ENCODE measurements at places on chromosomes 2 and 18.

GRCh38 chr2:181621779-181622490 is 35.0 kb downstream of the CERKL start:
- no peak for DNase-seq

- no peak for DNase-seq
Observed at GRCh38 chr2:134155134-134155533, 98.7 kb upstream of the MGAT5 start.

DNA sequence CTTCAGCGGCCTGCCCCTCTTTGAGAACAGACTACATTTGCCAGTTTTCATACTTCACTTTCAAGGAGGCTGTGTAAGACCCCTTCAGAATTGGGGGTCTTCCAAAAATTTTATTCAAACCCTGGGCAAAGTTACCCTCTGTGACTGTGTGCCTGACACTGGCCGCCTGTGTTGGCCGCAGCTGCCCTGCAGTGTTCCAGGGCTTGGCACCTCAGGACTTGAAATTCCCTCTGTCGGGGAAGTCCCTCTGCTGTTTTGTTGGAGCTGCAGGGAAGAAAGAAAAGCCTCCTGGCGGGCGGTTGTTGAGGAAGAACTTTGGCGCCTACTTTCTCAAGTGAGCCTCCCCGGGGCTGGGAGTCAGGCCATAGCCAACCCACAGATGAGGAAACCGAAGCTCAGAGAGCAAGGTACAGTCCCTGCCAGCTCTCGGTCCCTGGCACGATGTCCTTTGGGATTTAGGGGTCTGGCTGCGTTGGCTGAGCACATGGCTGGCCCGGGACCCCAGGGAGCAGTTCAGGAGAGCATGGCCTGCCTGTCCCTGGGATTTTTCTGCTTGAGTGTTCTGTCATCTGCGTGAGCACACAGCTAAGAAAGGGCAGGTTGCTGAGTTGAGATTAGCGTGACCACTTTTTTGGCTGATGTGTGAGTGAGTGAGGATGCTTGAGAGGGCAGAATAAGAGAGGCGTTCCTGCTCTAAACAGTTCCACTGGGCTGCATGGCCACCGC is 17.9 kb upstream of the ASB1 start:
- DNase-seq: no peak

- DNase-seq: no peak
Observed at GRCh38 chr2:3770724-3771415, 67.5 kb downstream of the DCDC2C start.

DNA sequence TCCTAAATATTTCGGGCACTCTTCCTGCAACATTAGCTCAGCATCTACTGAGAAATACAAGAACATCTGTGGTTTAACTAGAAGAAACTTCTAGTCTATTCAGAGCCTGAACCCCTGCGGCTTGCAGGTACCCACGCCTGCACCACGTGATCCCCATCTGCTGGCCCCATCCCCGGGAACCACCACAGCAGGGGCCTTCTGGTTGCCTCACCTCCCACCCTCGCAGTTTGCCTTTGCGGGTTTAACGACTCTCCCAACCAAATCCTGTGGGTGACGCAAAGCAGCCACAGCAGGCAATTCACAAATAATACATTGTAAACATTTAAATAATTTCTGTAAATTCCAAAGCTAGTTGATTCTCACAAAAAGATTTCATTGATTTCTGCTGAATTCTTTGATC is 90.2 kb upstream of the TMEM18 start:
- DNase-seq: peak; percentile 7

GRCh38 chr2:151937966-151938365 is 109.7 kb upstream of the ARL5A start:
- no peak for DNase-seq

DNA sequence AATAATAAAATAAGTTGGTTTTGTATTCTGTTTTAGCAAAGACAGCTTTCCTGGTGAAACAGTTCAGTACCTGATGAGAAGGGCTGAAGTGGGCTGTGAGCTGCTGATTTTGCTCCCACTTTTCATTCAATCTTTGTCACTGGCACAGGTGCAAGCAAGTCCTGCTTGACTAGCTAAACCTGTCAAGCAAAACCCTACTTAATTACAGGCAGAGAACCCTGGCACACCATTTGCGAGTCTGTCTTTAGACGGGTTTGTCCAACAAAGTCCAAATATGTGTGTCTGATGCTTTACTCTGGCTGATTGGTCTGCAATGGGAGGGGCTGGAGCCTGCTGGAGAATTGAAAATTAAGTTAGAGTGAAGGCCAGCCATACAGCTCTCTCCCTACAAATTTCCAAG is 267.2 kb downstream of the EPHA4 start:
- no peak for DNase-seq

DNA sequence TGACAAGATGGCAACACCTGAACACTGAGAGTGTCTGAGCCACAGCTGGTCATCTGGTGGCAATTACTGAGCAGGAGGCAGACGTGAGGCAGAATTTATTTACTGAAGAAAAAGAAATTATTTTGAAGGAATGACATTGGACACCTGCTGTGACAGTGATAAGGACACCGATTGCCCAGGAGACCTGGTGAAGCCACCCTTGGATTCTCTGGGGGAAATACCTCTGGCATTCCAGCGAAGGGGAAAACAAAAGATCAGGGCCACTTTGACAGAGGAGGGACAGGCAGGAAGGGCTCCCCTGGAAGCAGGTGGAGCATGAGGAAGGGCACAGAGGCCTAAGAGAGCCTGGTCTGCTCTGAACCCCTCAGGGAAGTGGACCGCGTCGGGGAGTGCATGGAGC is 85.4 kb upstream of the ALPP start:
- DNase-seq: no peak

GRCh38 chr2:160477032-160477431 is 16.6 kb downstream of the RBMS1 start:
- DNase-seq: no peak

GRCh38 chr2:236644502-236644911 is 74.9 kb downstream of the ACKR3 start:
- DNase-seq: no peak

GRCh38 chr2:209870067-209870466 is 98.4 kb downstream of the UNC80 start:
- no peak for DNase-seq

DNA sequence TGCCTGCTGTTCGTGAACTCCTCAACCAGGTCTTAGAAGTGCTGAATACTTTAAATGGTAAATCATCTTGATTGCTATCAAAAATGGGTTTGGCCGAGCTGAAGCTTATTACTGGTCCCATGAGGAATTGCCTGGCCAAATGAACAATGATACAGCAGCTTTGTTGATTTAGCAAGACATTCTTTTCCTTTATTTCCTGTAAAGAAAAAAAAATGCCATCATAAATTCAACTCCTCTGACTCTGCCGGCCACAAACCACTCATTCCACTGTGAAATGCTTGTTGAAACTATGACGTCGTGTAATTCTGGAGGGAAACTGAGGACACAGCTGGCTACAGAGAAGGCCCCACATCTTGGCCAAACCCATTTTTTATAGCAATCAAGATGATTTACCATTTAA is 74.2 kb upstream of the ID2 start:
- DNase-seq: no peak

- no peak for DNase-seq
Observed at GRCh38 chr2:78870343-78870967, 155.0 kb upstream of the REG3G start.

GRCh38 chr2:119730671-119731177 is 29.0 kb upstream of the PTPN4 start:
- no peak for DNase-seq

DNA sequence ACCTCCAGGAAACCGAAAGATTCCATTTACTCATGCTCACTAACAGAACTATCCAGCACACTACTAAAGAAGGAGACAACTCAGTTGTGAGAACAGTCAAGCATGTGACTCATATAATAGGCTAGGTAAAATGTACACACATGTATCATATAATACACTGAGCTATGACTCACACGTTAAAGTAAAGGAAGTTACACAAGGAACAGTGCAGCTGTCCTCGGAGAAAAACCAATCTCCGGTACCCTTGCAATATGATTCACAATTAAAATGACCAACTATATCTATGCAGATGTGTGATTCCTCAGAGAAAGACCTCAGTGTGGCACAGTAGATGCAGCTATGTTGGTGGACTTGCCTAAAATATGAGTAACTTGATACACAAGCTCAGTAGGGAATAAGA is 76.5 kb downstream of the STRN start:
- DNase-seq: peak; percentile 29

- no peak for DNase-seq
Observed at GRCh38 chr2:26191316-26192159, 18.6 kb downstream of the GAREM2 start.

DNA sequence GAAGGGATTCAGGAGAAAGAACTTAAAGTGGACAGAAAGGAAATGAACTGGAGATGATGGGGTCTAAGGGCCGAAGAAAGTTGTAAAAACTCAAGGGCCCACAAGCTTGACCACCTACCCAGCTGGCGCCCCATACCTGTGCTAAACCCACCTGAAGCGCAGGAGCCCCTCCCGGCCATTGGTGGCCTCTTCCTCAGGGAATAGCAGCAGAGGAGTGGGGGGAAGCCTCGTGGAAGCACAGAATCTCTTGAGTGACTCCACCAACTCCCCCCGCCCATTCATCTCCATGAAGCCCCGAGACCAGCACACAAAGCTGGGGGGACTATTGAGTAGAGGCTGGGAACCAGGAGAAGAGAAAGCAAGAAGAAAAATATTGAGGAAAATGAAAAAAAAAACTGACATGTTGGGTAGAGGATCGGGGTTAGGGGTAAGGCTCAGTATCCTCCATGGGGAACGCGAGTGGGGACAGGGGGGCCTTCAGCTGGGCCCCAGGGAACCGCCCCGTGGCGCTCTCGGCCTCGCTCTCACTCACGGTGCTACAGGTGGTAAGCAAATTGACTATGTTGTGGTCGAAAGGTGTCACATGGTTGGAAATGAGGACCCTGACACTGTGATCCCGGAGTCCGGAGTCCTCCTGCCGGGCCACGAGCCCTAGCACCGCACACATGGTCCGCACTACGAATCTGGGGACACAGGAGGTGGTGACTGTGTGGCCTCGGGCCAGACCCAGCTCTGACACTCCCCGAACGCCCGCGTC is 728 bp downstream of the AUP1 start:
- no peak for DNase-seq

DNA sequence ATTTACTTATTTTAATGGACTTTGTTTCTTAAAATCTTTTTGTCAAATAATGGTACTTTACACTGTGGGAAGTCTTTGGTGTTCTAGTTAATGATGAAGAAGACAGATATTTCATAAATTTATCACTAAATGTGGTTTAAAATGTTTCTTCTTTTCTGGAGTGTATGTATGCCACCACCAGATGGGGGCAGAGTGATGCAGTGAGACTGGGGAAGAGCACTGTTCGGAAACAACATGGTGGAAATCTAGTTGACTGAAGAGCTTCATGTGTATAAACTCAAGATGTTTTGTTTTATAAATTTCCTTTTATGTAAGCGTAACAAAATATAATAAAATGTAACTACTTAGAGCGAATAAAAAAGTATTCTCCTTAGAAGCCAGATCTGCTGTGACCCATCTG is 195.1 kb downstream of the KCNE4 start:
- DNase-seq: no peak

- no peak for DNase-seq
Observed at GRCh38 chr2:219641390-219642068, 14.1 kb downstream of the SLC4A3 start.

DNA sequence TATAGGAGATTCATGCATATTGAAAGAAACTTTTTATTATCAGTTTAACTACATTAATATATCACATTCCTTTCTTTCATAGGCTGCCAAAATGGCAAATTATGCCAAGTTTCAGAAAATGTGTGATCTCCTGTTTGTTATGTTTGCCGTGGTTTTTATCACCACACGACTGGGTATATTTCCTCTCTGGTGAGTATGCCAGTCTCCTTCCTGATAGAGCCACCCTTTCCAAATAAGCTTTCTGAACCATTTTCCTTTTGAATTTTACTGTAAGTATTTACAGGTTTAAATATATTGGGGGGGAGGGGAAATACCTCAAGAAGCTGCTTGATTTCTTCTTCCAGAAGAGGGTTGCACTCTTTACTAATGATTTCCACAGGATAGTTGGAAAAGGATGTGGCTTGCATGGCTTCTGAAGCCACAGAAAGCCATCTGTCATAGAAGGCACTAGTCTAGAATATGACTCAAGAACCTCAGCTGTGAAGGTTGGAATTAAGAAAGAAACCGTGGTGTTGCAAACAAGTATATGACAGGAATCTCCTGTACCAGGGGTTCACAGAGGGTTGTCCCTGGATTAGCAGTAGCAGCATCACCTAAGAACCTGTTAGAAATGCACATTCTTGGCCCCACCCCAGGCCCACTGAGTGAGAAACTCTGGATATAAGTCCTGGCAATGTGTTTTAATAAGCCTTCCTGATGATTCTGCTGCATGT is 84.5 kb upstream of the NOSTRIN start:
- no peak for DNase-seq
